ENCODE measurements at places on chromosomes 11 and 22. TPM values are rescaled to one million over a fixed set of nuclear protein-coding genes. Genes with fewer than 3 reads are reported as not detected.

Gene PRDM11
- total RNA-seq: 1.2 TPM

Gene MMP12
- not detected for total RNA-seq

Gene ABCC8
- total RNA-seq: not detected

Gene TUBA8
- not detected for total RNA-seq

Gene CHST1
- total RNA-seq: 1.4 TPM

Measured in myometrial cell (primary cell).